ENCODE measurements at places on chromosomes 2 and 18. TPM values are rescaled to one million over a fixed set of nuclear protein-coding genes. Genes with fewer than 3 reads are reported as not detected.

DNA sequence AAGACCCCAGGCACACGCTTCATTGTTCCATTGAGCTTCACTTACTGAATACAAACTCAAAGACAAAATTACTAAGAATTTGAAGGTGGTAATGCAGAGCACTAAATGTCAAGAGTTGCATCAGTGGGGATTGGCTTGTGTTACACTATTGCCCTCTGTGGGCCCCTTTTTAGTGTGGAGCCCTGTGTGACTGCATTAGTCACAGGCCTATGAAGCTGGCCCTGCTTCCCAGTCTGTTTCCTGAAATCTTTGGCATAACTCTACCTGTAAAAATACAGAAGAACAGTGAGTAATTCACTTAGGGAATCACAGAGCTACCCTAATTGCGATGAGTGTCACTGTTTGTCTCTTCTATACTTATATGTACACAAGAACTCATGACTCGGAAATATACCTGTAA lies 40.0 kb upstream of the STPG4 start:
- no peaks in the 10 kb centered on the region for H3K27me3 ChIP-seq
- H3K4me3 ChIP-seq: no peak overlapping the region
- no peak for DNase-seq
- H3K4me1 ChIP-seq: peaks cover 31% of the 10 kb centered on the region

DNA sequence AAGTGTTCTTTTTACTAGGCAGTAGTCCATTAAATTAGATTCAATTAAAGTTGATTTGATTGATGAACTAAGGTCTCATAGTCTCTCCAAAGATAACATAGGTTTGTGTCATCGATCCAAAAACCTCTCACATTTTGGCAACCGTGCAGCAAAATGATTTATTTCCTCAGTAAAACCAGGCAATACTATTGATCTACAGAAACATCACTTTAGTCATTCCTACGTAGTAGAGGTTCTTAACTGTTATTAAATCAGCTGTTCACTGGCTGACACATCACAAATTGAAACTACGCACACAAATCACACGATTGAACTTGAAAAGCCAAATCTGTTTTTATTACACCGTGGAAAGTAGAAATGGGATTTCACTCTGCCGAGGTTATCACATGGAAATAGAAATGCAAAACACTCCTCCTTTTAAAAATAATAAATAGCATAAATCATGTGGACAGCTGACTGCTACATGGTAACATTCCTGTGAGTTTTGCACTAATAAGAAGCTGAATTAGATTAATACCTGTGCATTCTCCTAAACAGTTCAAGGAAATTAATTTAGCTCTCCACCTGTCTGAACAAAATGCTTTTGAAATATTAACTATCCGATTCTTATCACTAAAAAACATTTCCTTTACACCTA lies 262.5 kb downstream of the CDH20 start:
- H3K4me3 ChIP-seq: no peak overlapping the region
- H3K36me3 ChIP-seq: no peaks in the 10 kb centered on the region
- H3K4me1 ChIP-seq: peaks cover 17% of the 10 kb centered on the region
- no peaks in the 10 kb centered on the region for H3K27me3 ChIP-seq
- H3K27ac ChIP-seq: no peak overlapping the region

DNA sequence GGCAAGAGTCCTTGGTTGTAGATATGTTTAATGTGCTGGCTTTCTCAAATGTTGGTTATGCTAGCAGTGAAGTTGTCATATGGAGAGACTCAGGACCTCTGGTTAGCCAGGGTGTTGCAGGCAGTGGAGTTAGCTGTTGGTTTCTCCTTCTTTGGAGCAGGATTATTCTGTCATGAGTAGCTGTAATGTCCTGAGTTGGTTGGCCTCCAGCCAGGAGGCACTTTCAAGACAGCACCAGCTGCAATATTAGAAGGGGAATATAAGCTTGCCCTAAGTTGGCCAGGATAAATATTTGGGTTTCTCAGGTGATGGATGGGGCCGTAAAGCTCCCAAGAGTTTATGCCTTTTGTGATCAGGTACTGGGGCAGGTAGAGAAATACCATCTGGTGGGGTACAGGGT lies 65.5 kb downstream of the MSTN start:
- DNase-seq: no peak
- no peak overlapping the region for H3K27ac ChIP-seq
- H3K36me3 ChIP-seq: 0 out of 2 replicates have a peak, but pooled peaks cover 13% of the 10 kb centered on the region
- H3K4me3 ChIP-seq: no peak overlapping the region

- no peak overlapping the region for H3K27ac ChIP-seq
Measured at GRCh38 chr2:100214265-100214971, 72.0 kb upstream of the AFF3 start.

Gene RAPGEF4
- polyA plus RNA-seq: 1.7 TPM

GRCh38 chr2:173998386-173998785 lies 33.2 kb upstream of the SP3 start:
- no peaks in the 10 kb centered on the region for H3K4me1 ChIP-seq
- no peaks in the 10 kb centered on the region for H3K27me3 ChIP-seq
- H3K36me3 ChIP-seq: no peaks in the 10 kb centered on the region
- no peak for DNase-seq
- H3K4me3 ChIP-seq: no peak overlapping the region

GRCh38 chr18:8611916-8612576 lies 2.8 kb downstream of the RAB12 start:
- no peaks in the 10 kb centered on the region for H3K36me3 ChIP-seq
- peaks cover 10% of the 10 kb centered on the region for H3K27me3 ChIP-seq
- no peak for DNase-seq
- peak overlapping the region; percentile 85 for H3K4me3 ChIP-seq

DNA sequence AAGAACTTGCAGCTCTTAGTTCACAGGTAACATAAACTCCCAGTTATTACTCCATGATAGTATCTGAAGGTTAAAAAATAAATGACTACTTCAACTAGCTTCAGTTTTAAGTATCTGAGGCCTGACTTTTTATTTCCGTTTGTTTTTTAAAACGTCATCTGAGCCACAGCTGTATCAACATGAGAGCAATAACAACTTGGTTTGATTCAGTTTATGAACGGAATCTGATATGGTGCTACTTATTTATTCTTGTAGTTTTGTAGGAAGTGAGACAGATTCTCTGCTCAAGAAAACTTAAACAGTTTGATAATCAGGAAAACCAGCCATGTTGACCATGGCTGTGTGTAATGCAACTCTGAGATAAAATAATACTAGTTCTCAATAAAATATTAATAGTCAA lies 34.9 kb downstream of the NAB1 start:
- peaks cover 38% of the 10 kb centered on the region for H3K4me1 ChIP-seq
- H3K27me3 ChIP-seq: no peaks in the 10 kb centered on the region
- no peak overlapping the region for H3K4me3 ChIP-seq
- no peak for DNase-seq
- no peaks in the 10 kb centered on the region for H3K36me3 ChIP-seq

- H3K27me3 ChIP-seq: no peaks in the 10 kb centered on the region
- H3K4me1 ChIP-seq: peaks cover 59% of the 10 kb centered on the region
- no peaks in the 10 kb centered on the region for H3K36me3 ChIP-seq
- DNase-seq: peak; percentile 21
- H3K4me3 ChIP-seq: no peak overlapping the region
- H3K27ac ChIP-seq: peak overlapping the region; percentile 28
Measured at GRCh38 chr18:25284861-25285550, 67.0 kb downstream of the ZNF521 start.

DNA sequence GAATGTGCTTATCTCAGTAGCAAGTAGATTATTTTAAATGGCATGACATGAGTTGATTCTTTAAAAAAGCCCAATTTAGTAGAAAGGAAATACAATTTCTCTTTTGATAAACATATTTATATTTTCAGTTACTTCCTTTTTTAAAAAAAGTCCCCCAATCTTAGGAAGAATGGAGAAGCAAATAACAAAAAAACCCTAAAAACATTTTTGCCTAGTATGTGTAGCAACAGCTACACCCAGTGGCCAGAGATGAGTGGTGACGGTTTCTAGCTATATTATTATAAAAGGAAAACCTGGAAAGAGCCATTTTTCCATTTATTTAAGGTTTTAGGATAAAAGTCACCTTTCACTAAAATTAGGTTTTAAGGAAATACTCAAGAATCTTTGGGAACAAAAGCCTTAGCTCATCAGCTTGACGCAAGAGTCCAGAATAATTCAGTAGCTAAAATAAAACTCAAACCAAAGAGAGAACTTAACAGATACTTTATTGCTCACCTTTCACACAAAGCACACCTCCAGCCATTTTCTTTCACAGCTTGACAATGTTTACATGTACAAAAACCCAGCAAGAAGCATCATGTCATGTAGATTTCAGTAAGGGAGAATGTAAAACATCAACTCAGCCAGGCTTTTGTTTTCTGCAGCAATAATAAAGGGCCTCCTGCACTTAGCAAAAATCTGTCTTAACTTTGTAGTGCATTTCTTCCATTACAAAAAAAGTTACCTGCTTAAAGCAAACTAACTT lies 15.7 kb downstream of the FAM98A start:
- peak overlapping the region; percentile 23 for H3K27ac ChIP-seq
- no peaks in the 10 kb centered on the region for H3K27me3 ChIP-seq
- DNase-seq: peak; percentile 70
- peaks cover 34% of the 10 kb centered on the region for H3K4me1 ChIP-seq
- peaks cover 29% of the 10 kb centered on the region for H3K36me3 ChIP-seq

Gene LIMS3
- polyA plus RNA-seq: 0.87 TPM

- peaks cover 22% of the 10 kb centered on the region for H3K27me3 ChIP-seq
- no peak overlapping the region for H3K27ac ChIP-seq
- H3K4me1 ChIP-seq: peaks cover 8% of the 10 kb centered on the region
- no peaks in the 10 kb centered on the region for H3K36me3 ChIP-seq
- no peak for DNase-seq
- H3K4me3 ChIP-seq: no peak overlapping the region
Measured at GRCh38 chr18:39840406-39840805, 2114.6 kb upstream of the PIK3C3 start.

Gene ACKR3
- polyA plus RNA-seq: 0.57 TPM

DNA sequence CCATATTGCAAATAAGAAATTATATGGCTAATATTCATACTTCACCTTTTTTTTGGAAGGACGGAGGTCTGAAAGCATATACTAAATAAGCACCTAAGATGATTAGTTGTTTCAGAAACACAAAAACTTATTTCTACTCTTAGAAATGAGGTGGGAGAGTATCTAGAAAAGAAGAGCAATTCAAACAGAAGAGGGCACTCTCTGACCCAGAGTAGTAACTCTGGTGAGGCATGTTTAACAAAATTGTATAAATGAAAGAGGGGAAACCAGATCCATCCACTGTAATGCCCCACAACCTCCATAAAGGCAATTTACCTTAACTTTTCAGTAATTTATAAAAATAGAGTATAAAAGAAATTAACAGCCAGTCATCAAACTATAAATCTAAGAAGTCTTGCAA lies 669.6 kb upstream of the VRK2 start:
- H3K4me1 ChIP-seq: no peaks in the 10 kb centered on the region
- no peaks in the 10 kb centered on the region for H3K27me3 ChIP-seq
- H3K36me3 ChIP-seq: no peaks in the 10 kb centered on the region
- H3K4me3 ChIP-seq: no peak overlapping the region

GRCh38 chr2:235262750-235263149 lies 231.1 kb upstream of the AGAP1 start:
- no peak for DNase-seq
- no peaks in the 10 kb centered on the region for H3K36me3 ChIP-seq

GRCh38 chr2:12318427-12319057 lies 398.2 kb upstream of the TRIB2 start:
- no peak for DNase-seq
- H3K4me1 ChIP-seq: peaks cover 6% of the 10 kb centered on the region
- no peak overlapping the region for H3K27ac ChIP-seq
- no peak overlapping the region for H3K4me3 ChIP-seq

DNA sequence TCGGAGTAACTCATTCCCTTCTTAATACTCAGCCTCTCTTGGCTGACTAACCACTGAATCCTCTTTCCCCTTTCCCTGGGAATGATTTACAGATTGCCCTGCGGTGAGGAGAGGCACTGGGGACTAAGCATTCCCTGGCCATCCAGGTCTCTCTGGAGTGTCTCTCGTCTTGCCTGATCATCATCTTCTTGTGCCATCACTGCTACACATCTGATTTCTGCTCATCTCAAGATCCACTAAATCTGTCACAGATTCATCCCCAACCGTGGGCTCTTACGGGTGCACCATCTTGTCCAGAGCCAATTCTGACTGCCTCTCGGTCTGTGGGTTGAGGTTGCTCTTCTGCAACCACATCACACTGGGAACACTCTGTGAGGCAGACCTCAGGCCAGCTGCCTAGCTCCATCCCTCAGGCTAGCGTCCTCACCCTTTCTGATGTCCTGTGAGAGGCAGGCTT lies 12.0 kb downstream of the SFTPB start:
- no peak overlapping the region for H3K27ac ChIP-seq
- peaks cover 7% of the 10 kb centered on the region for H3K4me1 ChIP-seq
- H3K36me3 ChIP-seq: peaks cover 13% of the 10 kb centered on the region
- H3K27me3 ChIP-seq: no peaks in the 10 kb centered on the region
- DNase-seq: no peak

DNA sequence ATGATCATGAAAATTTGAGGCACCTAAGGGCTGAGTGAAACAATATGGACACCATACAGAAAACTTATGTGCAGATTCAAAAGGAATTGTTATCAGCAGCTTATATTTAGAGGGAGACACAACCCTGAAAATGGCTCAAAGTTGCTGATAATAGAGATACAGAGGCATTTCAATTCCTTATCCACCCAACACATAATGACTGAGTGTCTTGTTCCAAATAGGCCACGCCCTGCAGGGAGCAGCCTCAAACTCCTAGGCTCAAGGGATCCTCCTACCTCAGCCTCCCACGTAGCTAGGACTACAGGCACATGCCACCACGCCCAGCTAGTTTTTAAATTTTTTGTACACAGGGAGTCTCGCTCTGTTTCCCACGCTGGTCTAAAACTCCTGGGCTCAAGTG lies 79.0 kb downstream of the LBH start:
- no peaks in the 10 kb centered on the region for H3K36me3 ChIP-seq
- H3K27ac ChIP-seq: no peak overlapping the region
- no peak for DNase-seq
- no peaks in the 10 kb centered on the region for H3K27me3 ChIP-seq
- H3K4me3 ChIP-seq: no peak overlapping the region

DNA sequence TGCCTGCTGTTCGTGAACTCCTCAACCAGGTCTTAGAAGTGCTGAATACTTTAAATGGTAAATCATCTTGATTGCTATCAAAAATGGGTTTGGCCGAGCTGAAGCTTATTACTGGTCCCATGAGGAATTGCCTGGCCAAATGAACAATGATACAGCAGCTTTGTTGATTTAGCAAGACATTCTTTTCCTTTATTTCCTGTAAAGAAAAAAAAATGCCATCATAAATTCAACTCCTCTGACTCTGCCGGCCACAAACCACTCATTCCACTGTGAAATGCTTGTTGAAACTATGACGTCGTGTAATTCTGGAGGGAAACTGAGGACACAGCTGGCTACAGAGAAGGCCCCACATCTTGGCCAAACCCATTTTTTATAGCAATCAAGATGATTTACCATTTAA lies 74.2 kb upstream of the ID2 start:
- H3K4me3 ChIP-seq: no peak overlapping the region
- no peaks in the 10 kb centered on the region for H3K36me3 ChIP-seq
- no peaks in the 10 kb centered on the region for H3K27me3 ChIP-seq
- no peaks in the 10 kb centered on the region for H3K4me1 ChIP-seq

- H3K4me3 ChIP-seq: no peak overlapping the region
Measured at GRCh38 chr2:141720476-141720875, 410.3 kb downstream of the LRP1B start.
